ENCODE measurements at places on chromosomes 7 and 10. TPM values are rescaled to one million over a fixed set of nuclear protein-coding genes. Genes with fewer than 3 reads are reported as not detected.

GRCh38 chr10:119602241-119603095, 5.7 kb upstream of the TIAL1 start:
- H3K36me3 ChIP-seq, result no peaks in the 10 kb centered on the region
- no peak overlapping the region for H3K4me3 ChIP-seq
- DNase-seq, result no peak
- no peak overlapping the region for H3K27ac ChIP-seq
- H3K27me3 ChIP-seq, result no peaks in the 10 kb centered on the region

Gene GSTO2
- 2.5 TPM for total RNA-seq

- no peaks in the 10 kb centered on the region for H3K27me3 ChIP-seq
- DNase-seq, result peak; percentile 47
These were observed 53.7 kb downstream of the TAF3 start for GRCh38 chr10:7872041-7872442.

DNA sequence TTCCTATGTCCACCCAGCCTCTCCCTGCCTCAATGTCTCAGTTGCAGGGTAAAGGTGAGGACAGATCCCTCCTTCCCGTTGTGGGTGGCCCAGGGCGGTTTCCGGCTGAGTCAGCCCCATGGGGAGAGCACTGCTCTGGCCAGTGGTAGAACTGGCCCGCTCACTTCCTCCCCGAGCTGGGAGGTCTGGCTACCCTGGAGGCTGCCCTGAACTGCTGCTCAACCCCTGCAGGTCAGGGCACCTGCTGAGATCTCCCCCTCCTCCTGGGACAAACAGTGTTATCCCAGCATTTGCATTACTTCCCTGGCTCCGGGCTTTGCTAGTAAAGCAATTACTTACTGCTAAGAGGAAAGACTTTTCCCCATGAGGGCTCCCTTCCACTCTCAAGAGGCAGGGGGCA, 21.4 kb upstream of the IMPDH1 start:
- H3K4me1 ChIP-seq, result no peaks in the 10 kb centered on the region
- H3K4me3 ChIP-seq, result no peak overlapping the region
- no peaks in the 10 kb centered on the region for H3K36me3 ChIP-seq
- no peak for DNase-seq

DNA sequence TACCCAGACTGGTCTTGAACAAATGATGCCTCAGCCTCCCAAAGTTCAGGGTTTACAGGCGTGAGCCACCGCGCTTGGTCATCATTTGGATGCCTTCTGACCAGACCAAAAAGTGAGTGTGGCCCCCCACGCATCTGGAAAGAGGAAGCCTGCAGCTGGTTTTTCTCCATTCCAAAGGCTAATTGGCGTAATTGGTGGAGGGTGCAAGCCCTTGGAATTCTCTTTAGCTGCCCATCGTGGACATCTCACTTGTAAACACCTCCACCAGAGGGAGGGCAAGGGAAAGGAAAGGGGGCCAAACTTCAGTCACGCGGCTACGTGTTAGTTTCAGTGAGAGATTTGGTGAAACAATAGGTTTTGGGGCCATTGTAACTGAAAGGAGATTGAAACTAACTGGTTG, 4.1 kb upstream of the ARHGAP21 start:
- no peaks in the 10 kb centered on the region for H3K27me3 ChIP-seq
- no peaks in the 10 kb centered on the region for H3K4me1 ChIP-seq
- peaks cover 4% of the 10 kb centered on the region for H3K36me3 ChIP-seq
- H3K4me3 ChIP-seq, result no peak overlapping the region

DNA sequence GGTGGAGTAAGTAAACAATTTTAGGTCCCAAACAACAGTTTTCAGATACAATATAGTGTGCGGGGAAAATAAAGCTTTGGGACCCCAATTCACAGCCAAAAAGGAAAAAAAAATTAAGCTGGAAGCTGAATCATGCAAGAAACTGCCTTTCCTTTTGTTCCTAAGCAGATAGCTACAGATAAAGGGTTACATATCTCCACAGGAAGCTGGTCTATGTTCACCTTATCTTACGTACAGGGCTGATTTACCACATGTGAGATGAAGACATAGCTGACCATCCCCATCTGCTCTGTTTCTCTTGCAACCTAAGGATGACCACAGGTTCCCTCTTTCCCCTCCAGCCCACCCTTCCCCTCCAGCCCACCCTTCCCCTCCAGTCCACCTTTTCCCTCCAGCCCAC, 14.2 kb upstream of the PFKP start:
- H3K27me3 ChIP-seq, result no peaks in the 10 kb centered on the region
- H3K4me3 ChIP-seq, result no peak overlapping the region
- no peaks in the 10 kb centered on the region for H3K36me3 ChIP-seq
- no peak for DNase-seq
- H3K27ac ChIP-seq, result no peak overlapping the region
- H3K4me1 ChIP-seq, result no peaks in the 10 kb centered on the region

Gene PVRIG
- 77.9 TPM for total RNA-seq

GRCh38 chr10:75612904-75613684, 181.7 kb downstream of the LRMDA start:
- H3K27me3 ChIP-seq, result no peaks in the 10 kb centered on the region
- H3K27ac ChIP-seq, result no peak overlapping the region
- no peak for DNase-seq
- no peak overlapping the region for H3K4me3 ChIP-seq

Gene PIK3AP1
- 7.0 TPM for total RNA-seq

DNA sequence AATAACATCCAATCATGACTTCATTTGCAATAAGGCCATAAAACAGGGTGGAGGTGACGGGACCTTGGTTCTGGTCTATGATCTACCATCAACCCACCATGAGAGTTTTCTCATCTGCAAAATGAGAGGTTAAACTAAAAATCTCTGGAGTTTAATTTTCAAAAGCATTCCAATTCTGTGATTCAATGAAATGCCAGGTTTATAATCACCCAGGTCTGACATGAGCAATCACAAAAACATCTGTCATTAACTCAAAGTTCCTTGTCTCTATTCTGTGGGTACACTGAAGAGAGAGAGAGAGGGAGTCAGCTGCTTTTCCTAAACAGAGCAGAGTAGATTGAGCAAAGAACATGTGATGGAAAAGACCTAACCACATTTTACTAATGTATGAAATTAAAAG, 75.4 kb downstream of the NUDCD3 start:
- no peaks in the 10 kb centered on the region for H3K36me3 ChIP-seq
- H3K27me3 ChIP-seq, result no peaks in the 10 kb centered on the region
- DNase-seq, result no peak
- no peak overlapping the region for H3K4me3 ChIP-seq
- H3K4me1 ChIP-seq, result no peaks in the 10 kb centered on the region

DNA sequence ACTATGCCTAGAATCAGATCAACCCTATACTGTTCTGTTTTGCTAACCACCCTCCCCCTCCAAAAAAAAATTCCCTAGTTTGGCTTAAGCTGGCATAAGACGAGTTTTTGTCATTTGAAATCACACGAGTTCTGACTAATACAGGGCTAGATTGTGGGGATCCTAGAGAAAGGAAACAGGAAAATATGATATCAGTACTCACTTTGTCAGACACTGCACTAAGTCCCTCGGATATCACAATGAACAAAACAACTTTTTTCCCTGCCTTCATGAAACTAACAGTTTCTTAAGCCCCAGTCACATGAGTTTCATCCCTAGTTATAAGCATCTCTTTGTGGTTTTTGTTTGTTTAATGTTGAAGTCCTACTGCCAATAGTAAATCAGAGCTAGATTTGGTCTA, 118.5 kb downstream of the ITGB8 start:
- DNase-seq, result no peak
- H3K4me3 ChIP-seq, result no peak overlapping the region
- H3K36me3 ChIP-seq, result no peaks in the 10 kb centered on the region
- H3K27ac ChIP-seq, result no peak overlapping the region
- no peaks in the 10 kb centered on the region for H3K4me1 ChIP-seq

DNA sequence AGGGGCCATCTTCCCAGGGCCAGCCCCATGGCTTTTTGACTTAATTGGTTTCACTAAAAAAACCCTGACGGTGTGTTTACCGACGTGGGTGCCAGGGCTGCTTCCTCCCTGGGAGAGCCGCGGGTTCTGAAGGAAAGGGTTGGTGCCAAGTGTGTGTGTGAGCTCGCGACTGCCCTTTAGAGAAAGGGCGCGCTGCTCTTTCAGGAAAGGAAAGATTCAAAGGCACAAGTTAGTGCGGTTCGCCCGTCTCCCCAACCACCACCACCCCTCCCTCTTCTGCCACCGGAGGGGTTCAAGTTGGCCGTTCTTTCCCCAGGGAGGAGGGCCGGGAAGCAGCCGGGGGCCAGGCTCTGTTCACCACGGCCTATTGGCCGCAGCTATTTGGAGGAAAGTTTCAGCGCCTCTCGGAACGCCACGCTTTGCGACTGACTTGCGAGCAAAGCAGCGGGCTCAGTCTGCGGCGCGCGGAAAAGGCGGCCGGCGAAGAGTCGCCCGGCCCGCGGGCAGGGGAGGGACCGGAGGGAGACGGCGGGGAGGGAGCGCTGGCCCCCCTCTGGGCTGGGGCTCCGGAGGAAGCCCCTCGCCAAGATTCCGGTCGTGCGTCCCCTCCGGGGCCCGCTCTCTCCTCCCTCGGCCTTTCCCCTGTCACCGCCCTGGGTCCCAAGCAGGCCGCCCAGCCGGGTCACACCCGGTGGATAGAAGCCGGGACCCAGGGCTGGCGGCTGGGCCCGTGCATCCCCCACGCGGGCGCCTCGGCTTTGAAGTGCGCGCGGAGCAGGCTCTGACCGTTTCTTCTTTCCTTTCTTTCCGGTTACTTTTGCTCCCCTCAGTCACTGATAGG, 165.9 kb upstream of the PPP1R3A start:
- H3K36me3 ChIP-seq, result no peaks in the 10 kb centered on the region
- H3K27ac ChIP-seq, result no peak overlapping the region
- peaks cover 18% of the 10 kb centered on the region for H3K27me3 ChIP-seq

GRCh38 chr7:36949711-36950600, 225.7 kb upstream of the AOAH start:
- no peaks in the 10 kb centered on the region for H3K4me1 ChIP-seq
- H3K36me3 ChIP-seq, result no peaks in the 10 kb centered on the region
- H3K27me3 ChIP-seq, result no peaks in the 10 kb centered on the region
- H3K27ac ChIP-seq, result no peak overlapping the region
- DNase-seq, result no peak

GRCh38 chr7:24428676-24429075, 144.6 kb upstream of the PALS2 start:
- no peak overlapping the region for H3K27ac ChIP-seq
- no peak overlapping the region for H3K4me3 ChIP-seq
- no peaks in the 10 kb centered on the region for H3K27me3 ChIP-seq
- H3K4me1 ChIP-seq, result no peaks in the 10 kb centered on the region
- DNase-seq, result no peak

- DNase-seq, result no peak
- H3K4me3 ChIP-seq, result no peak overlapping the region
- no peak overlapping the region for H3K27ac ChIP-seq
- H3K27me3 ChIP-seq, result no peaks in the 10 kb centered on the region
These were observed 15.6 kb downstream of the MBL2 start for GRCh38 chr10:52756966-52757365.

Gene GNAI1
- total RNA-seq, result 3.2 TPM

- no peak for DNase-seq
- H3K27me3 ChIP-seq, result no peaks in the 10 kb centered on the region
- no peak overlapping the region for H3K27ac ChIP-seq
- no peak overlapping the region for H3K4me3 ChIP-seq
- H3K36me3 ChIP-seq, result peaks cover 24% of the 10 kb centered on the region
- H3K4me1 ChIP-seq, result no peaks in the 10 kb centered on the region
These were observed 77.4 kb downstream of the EPC1 start for GRCh38 chr10:32269343-32270100.

GRCh38 chr7:123935436-123936381, 10.7 kb downstream of the SPAM1 start:
- no peak overlapping the region for H3K27ac ChIP-seq
- DNase-seq, result no peak
- no peaks in the 10 kb centered on the region for H3K4me1 ChIP-seq
- no peak overlapping the region for H3K4me3 ChIP-seq

Gene CAMK2B
- not detected for total RNA-seq

DNA sequence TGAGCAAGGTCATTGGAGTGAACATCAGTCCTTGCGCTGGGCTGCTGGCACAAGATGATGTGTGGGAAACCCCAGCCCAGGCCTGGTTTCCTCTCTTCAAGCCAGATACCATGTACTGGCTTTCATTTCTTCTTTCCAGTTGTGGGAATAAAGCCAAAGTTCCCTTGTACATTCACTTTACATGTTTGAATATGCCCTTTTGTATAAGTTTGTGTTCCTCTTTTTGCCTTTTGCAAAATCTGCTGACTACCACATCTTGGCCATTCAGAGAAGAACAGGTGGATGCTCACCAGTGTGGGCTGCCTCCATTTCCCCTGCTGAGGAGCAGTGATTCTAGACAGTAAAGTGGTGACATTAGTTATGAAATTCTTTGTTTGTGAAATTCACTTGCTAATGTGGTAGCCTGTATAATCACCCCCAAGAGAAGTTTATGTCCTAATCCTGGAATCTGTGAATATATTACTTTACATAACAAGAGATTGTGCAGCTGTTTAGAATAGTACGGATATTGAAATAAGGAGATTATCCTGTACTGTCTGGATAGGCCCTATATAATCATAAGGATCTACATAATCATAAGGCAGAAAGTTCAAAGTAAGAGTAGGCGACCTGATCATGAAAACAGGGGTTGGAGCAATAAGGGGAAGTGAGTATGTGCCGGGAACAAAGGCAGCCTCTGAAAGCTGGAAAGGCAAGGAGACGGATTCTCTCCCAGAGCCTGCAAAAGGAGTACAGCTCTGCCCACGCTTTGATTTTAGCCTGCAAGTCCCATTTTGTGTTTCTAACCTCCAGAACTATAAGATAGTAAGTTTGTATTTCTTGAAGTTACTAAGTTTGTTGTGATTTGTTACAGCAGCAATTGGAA, 18.8 kb upstream of the AOAH start:
- no peak overlapping the region for H3K4me3 ChIP-seq
- no peaks in the 10 kb centered on the region for H3K27me3 ChIP-seq
- no peaks in the 10 kb centered on the region for H3K4me1 ChIP-seq
- no peaks in the 10 kb centered on the region for H3K36me3 ChIP-seq
- no peak overlapping the region for H3K27ac ChIP-seq

All from naive thymus-derived CD4-positive, alpha-beta T cell (primary cell).